A673 (cell line): ENCODE measurements at places on chromosomes 6 and 20.
A peak's percentile ranks its signal among the peaks of the same experiment; 100 is the strongest.

- peak; percentile 40 for DNase-seq
Measured at GRCh38 chr6:146543211-146543939, at the start of gene RAB32. RAB32 (plus strand) TSS chr6:146543833; CDS start chr6:146543872, 39 bp downstream.

- DNase-seq: peak; percentile 40
Measured at GRCh38 chr6:5085648-5086293, 630 bp downstream of the PPP1R3G start.

- no peak for DNase-seq
Measured at GRCh38 chr6:4668271-4669179, 107.7 kb upstream of the CDYL start.

- no peak for DNase-seq
Measured at GRCh38 chr6:10390495-10391298, 24.2 kb downstream of the TFAP2A start.

DNA sequence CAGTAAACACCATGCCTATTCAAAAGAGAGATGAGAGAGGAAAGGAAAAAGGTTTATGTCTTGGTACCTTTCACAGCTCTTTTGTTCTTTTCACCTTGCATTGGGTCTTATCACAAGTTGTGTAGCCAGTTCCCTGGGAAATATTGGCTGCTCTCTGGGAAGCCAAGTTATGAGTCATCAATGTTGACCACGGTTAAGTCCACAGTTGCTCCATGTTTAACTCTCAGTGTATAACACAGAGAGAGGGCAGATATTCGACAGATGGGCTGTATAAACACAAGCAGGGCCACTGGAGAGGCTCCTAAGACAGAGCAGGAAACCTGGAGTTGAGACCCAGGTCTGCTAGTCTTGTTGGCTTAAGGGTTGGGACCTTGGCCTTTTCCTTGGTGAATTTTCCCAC is 718.6 kb downstream of the QKI start:
- DNase-seq: no peak

- DNase-seq: no peak
Measured at GRCh38 chr6:147738099-147738498, 229.6 kb downstream of the SAMD5 start.

DNA sequence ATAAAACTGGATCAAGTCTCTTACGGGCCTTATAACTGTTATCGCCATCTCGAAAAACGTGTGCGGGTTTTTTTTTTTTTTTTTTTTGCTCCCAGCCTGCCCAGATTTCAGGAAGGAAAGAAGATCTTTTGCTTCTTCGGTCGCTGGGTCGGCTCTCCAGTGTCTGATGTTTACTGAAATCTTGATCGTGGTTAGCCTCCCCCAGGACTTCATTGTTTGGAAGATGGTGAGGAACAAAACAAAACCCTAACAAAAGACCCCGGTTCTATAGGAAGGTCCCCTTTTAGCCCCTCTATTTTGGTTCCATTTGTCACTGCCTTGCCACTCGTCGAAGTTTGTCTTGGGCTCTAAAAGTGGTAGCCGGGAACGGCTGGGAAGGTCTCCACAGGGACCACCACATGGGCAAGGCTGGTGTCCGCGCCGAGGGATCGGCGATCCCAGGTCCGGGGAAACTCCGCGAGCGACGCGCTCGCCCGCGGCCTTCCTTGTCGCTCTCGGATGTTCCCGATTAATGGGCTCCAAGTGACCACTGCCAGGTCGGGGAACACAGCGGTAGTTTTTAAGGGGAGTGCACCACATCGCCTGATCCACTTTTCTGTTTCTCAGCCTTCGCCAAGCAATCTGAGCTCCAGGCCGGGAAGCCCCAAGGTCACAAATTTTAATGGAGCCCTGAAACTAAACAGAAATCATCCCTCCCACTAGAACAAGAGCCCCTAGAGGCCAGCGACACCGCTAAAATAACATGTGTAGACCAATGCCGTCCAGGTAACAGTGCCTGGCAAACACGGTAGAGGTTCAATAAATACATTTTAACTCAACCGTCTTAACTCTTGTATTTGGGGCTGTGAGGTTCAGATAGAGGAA is 27.0 kb downstream of the TRIM27 start:
- peak; percentile 75 for DNase-seq

GRCh38 chr6:151240036-151240685 is 394 bp downstream of the AKAP12 start:
- peak; percentile 88 for DNase-seq

DNA sequence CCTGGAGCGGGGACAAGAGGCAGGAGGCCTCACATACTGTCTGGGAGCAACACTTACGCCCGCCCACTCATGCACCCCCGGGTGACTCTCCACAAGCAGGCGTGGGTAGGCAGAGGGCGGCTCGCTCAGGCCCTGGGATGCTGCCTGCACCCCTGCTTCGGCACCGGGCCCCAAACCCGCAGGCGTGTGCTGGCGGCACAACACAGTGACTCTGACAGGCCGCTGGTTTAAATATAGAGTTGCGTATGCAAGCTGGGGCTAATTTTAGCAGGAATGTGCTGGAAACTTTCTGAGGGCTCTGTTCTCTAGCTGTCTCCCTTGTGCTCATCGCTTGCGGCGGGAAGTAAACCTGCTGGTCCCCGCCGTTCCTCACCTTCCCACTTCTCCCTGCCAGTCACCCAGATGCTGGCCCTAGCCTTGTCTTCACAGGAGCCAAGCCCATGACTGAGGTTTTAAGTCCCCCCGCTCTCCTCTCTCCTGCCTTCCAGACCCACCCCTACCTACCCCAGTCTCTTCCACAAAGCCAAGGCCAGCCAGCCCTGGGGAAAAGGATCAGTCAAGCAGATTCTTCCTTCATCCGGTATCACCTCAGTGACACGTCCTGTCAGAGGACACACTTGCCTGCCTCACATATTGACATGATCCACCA is 94.5 kb upstream of the FOXP4 start:
- no peak for DNase-seq

DNA sequence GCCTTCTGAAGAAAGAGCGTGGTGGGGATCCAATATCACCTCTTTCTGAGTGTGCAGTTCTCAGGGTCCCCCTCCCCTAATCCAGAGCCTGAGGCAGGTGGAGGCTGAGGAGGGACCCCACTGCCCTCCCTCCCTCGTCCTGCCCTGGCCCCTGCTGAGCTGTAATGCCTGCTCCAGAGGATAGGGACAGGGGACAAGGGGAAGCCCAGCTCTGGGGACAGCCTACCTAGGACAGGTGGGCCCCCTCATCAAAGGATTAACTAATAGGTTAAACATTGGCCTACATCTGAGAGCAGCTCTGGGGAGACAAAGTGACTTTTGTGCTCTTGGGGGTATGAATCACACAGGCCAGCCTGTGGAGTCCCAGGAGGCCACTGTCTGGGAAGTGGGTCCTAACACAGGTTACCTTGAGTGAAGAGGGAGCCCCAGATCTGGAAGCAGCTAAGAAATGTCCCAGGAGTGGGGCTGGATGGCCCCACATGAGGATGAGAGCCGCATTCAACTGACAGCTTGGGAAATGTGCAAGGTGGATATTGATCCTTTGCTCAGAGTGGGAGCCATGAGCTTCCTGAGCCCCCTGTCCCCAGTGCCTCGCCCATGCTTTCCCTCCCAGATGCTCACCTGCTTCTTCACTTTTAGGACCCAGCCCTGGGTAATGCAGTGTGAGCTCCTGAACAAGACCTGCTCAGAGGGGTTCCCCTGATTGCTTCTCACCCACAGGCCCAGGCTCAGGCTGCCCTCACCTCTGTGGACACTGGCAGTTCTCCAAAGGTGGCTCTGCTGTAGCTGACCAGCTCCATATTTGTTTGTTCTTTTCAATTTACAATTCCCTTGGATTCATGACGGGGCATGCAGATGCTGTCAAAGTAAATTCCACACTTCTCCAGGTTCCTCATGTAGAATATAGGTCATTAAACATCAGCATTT is 17.8 kb upstream of the CST9L start:
- DNase-seq: no peak

DNA sequence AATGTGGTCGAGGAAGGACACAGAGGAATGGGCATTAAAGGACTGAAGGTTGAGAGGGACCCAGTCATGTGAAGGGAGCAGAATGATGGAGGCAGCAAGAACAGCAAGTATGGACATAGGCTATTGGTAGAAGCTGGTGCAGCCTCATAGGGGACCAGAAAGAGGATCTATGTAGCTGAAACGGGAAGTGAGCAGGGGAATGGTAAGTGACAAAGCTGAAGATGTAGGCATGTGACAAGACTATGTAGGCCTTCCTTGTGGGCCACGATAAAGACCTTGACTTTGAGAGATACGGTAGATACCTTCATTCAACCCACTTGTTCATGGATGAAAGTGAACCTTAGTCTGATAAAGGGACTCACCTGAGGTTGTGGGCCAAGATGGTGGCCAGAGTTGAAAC is 3.5 kb downstream of the CTNNBL1 start:
- no peak for DNase-seq

- DNase-seq: no peak
Measured at GRCh38 chr6:116941727-116942126, 64.7 kb downstream of the RFX6 start.

DNA sequence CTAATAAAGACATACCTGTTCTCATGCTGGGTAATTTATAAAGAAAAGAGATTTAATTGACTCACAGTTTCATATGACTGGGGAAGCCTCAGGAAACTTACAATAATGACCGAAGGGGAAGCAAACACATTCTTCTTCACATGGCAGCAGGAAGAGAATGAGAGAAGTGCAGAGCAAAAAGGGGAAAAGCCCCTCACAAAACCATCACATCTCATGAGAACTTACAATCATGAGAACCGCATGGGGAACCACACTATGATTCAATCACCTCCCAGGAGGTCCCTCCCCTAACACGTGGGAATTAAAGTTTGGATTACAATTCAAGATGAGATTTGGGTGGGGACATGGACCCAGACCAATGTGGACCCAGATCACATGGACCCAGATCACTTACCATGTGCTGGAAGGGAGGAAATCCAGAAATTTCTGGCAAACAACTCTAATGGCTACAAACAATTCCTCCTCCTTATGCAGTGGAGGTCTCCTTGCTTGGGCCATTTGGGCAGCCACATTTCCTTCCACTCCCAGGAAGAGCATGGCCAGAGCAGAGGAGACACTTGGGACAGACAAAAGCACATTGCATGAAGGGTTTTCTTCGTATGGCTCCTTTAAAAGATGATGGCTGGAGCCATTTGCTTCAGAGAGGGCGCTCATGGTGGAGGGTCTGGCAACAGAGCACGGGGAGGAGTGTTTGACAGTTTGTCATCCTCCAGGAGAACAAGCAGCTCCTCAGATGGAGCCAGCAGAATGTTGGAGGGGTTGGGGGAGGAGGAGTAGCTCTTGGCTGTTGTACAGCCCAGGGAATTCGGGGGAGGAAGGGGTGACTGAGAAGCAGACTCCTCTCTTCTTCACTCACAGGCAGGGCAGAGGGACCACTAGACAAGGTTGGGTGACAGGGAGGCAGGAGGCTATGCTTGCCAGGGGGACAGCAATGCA is 30.4 kb downstream of the SERPINB9 start:
- DNase-seq: no peak

- no peak for DNase-seq
Measured at GRCh38 chr20:50126662-50127061, 13.7 kb upstream of the UBE2V1 start.

DNA sequence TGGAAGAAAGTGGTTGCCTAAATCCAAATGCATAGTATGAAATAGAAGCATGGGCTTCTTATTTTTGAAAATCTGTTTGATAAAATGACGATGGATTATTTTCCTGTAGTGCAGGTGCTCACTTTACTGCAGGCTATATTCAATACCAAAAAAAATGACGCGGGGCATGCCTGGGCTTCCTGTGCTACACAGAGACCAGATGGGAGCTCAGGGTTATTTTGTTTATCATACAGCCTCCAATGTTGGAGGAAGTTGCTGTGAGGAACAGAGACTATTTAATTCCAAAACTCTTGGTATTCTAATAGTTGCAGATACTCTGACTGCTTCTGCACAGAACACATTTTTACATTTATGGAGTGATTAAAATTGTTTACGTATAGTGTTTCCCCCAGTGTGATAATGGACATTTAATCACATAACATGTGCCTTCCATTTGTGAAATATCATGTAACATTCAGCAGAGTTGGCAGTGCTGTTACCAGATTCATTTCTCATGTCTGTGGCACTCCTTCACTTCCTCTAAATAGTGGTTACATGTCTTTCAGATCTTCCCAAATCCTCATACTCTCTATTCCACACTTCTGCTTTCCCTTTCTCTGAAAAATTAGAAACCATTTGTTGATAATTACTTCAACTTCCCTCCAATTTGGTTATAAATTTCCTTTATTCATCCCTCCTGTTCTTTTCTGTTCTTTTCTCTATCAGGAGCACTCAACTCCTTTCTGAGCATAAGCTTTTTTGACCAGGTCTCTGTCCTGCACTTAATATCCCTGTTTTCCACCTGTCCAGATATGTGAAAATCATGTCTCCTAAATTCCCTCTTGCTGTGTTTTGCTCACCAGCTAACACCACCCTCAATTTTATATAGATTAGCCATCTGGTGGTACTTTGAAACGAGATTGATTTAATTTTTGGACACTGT is 121.6 kb downstream of the ADGRB3 start:
- DNase-seq: no peak

DNA sequence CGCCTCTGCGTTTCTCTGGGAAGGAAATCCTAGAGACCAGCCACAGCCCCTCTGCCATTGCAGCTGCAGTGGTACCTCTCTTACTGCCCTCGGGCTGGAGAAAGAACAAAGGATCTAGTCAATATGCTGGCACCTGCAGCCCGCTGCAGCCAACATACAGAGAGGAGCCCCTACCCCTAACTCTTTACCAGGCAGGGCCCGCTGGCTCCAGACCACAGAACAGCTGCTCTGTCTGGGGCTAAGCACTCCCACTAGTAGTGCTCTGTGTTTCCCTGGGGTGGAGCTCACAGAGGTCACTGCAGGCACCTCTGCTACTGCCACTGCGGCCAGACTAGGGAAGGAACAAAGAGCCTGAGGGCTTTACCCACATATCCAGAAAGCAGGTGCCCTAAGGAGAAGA is 93.8 kb upstream of the IMPG1 start:
- DNase-seq: no peak

DNA sequence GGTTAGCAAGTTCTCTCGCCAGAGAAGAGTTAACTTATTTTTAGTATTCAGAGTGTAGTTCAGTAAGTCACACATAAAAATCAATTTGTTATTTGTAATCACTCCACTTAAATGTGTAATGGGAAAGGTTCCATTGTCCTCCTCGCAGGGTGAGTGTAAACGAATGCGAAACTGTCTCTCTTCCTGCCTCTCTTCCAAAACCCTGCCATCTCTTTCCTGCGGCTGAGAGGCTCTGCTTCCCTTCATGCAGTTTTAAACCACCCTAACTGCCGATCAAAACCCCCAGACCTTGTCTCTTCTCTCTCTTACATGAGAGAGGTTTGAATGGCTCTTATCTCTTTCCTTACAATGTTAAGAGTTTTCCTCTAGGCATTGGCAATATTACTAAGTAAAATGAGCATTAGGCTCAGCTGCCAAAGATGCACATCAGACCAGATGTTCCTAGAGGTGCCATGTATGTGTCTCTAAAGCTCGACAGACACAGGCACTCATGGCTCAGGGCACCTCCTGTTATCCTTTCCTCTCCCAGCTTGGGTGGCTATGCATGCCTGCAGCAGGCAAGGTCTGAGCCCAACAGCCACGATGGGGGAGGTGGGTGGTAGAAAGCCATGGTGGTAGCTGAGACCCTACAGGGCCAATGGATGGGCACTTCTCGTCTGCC is 91.2 kb downstream of the JARID2 start:
- DNase-seq: no peak
